Progenitor cell of endocrine pancreas (in vitro differentiated cells): ENCODE measurements at places on chromosomes 3 and 15. TPM values are rescaled to one million over a fixed set of nuclear protein-coding genes. Genes with fewer than 3 reads are reported as not detected.

DNA sequence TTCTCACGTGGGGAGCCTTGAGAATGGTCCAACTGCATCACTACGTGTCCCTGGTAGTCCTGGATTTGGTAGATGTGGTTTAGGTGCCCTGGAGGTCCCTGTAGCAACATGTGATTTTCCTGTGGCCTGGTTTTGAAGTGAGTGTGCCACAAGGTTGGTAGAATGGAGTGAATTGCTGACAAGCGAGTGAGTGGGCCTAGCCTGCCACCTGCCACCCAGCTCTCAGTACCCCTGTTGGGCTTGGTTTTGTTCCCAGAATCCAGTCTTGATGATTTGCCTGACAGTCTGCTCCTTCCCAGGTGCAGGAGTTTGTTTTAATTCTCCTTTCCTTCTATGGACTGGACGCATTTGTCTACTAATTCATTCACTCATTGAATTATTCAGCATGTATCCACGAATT is 19.4 kb downstream of the RPLP1 start:
- H3K36me3 ChIP-seq = no peaks in the 10 kb centered on the region
- peaks cover 27% of the 10 kb centered on the region for H3K4me1 ChIP-seq
- no peak overlapping the region for H3K27ac ChIP-seq
- no peak for DNase-seq

GRCh38 chr3:9387322-9387655 is 10.1 kb upstream of the SETD5 start:
- DNase-seq = no peak
- no peaks in the 10 kb centered on the region for H3K27me3 ChIP-seq
- peaks cover 16% of the 10 kb centered on the region for H3K4me1 ChIP-seq
- no peak overlapping the region for H3K4me3 ChIP-seq
- peaks cover 38% of the 10 kb centered on the region for H3K36me3 ChIP-seq
- peak overlapping the region; percentile 76 for H3K27ac ChIP-seq

DNA sequence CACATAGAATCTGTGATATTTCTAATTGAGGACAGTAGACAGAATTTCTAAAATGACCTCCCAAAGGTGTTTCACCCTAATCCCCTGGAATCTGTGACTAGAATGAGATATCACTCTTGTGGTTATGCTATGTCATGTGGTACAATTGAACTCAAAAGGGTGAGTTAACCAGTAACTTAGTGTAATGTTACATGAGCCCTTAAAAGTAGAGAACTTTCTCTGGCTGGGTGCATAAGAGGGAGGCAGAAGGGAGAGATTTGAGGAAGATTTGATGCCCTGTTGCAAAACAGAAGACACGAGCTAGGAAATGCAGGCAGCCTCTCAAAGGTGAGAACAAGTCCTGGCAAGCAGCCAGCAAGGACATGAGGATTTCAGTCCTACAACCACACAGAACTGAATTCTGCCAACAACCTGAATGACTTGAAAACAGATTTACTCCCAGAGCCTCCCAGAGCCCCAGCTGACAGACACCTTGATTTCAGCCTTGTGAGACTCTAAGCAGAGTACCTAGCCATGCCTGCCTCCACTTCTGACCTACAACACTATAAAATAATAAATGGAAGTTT is 160.3 kb downstream of the MTHFS start:
- H3K36me3 ChIP-seq = no peaks in the 10 kb centered on the region
- peaks cover 11% of the 10 kb centered on the region for H3K4me1 ChIP-seq
- no peaks in the 10 kb centered on the region for H3K27me3 ChIP-seq

The ENTPD3 gene
- total RNA-seq = 1.3 and 1.4 TPM in 2 replicates

The SETMAR gene
- 40.6 and 42.4 TPM in 2 replicates for total RNA-seq

The ACKR4 gene
- total RNA-seq = not detected in 2 replicates
